ENCODE measurements at places on chromosomes 5 and 9.

DNA sequence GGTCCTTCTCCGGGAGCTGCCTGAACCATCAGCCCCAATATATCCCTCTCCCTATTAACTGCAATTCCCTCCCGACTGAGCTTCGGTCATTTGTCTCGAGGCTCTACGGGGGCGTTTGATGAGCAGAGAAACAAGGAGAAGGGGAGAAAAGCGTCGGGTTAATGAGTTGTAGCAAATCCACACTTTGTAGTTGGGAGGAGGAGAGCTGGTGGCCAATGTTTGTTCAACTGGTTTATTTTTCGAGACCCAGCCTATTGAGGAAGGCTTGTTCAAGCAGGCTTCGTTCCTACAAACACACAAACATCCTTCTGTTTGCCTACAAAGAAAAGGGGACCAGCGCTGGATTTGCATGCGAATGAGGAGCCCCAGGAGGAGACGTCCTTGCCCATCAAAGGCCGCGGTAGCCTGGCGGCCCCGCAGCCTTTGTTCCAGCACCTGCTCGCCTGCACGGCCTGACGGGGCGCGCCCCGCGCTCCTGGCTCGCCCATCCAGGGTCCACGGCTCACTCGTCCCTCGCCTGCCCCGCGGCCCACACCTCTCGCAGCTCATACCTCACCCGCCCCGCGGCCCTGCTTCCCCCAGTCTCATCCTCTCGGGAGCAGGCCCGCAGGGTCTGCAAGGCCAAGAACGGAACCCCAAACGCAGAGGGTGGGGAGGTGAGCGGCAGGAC is 4.6 kb downstream of the FOXD1 start:
- DNase-seq = no peak

- DNase-seq = no peak
Observed at GRCh38 chr5:33482335-33482734, 41.6 kb downstream of the TARS1 start.

GRCh38 chr9:121055642-121056143 is 5.6 kb upstream of the C5 start:
- DNase-seq = no peak

GRCh38 chr5:21806943-21807342 is 1046.2 kb downstream of the CDH12 start:
- DNase-seq = no peak

GRCh38 chr5:61139094-61139873 is 23.0 kb downstream of the SMIM15 start:
- no peak for DNase-seq

- no peak for DNase-seq
Observed at GRCh38 chr5:57753446-57753845, 270.8 kb upstream of the ACTBL2 start.

GRCh38 chr5:9125852-9126251 is 420.0 kb downstream of the SEMA5A start:
- DNase-seq = no peak

- no peak for DNase-seq
Observed at GRCh38 chr5:18526792-18527405, 892.6 kb downstream of the TAF11L14 start.

DNA sequence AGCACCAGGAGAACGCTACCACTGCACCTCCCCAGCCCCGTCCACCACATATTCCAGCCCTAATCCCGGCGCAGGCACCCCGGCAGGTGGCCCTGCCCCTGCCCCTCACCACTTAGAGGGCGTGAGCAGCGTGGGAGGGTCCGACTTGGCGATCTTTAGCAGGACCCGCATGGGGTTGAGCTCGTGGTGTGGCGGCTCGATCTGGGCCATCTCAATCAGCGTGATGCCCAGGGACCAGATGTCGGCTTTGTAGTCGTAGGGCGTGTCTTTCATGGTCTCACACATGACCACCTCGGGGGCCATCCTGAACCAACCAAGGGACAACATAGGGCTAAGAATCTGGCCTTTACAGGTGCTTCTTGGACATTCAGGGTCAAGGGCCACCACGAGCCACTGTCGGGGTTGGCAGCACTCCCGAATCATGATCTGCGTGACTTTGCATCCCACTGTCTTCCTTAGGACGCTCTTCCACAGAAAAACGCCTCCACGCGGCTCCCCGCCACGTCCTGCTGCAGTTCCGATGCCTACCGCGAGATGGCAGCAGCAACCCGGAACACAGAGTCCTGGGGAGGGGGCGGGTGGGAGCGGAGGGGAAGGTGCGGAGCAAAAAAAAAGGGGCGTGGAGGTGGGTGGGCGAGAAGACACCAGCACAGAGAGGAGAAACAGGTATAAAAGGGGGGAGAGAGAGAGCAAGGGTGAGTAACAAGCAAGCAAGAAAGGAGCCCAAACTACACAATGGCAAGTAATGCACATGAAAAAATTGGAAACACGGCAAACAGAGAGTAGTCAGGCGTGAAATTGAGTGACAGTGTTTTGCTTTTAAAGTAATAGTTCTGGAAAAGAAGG is 81.3 kb downstream of the STK10 start:
- DNase-seq = peak; percentile 69

All from activated CD4-positive, alpha-beta T cell treated with anti-CD3 and anti-CD28 coated beads, Interleukin-2, amount 50 U/mL, for 1 hour (primary cell).